ENCODE measurements at places on chromosomes 12 and 14.

- DNase-seq: no peak
These were observed 103.5 kb downstream of the MED13L start for GRCh38 chr12:116174006-116174405.

DNA sequence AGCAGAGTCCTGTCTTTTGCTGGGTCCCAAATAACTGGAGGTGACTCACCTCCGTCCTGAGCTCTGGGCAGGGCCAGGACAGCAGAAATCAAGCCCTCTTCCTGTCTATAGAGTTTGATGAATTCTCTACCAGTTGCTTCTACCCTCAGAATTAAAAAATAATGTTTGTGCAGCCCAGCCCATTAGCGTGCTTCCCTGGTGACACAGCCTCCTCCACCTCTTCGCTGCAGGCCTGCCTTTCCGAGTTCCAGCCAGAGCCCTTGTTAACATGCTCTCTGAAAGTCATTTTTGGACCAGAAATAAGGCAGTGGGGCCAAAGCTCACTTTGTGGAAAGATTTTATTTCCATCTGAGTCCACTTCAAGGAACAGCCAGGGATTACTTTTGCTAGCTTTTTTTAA, 94.0 kb downstream of the TBX5 start:
- DNase-seq: no peak

DNA sequence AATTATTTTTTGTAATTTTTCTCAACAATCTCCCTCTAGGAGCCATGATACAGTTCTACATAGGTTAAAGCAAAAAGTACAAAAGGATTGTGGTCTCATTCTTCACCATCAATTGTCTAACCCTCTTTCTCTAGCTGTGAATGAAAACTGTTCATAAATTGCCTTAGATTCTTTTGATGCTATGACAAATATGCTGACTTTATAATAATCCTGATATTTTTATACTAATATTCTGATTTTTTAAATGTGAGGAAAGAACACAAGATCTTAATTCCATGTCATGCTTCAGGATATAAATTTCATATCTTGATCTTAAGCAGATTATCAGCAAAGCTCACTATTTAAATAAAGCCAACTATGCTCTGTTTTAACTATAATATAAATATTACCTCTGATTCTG, 75.4 kb downstream of the KIF21A start:
- no peak for DNase-seq

- DNase-seq: no peak
These were observed 94.9 kb downstream of the TXNDC16 start for GRCh38 chr14:52457411-52457810.
